NCI-H1694 (cell line): ENCODE measurements at places on chromosomes 6 and 20.

- DNase-seq: no peak
Observed at GRCh38 chr6:85747666-85748065, 105.0 kb upstream of the SYNCRIP start.

GRCh38 chr20:39103732-39104131, 141.6 kb downstream of the DHX35 start:
- DNase-seq: no peak

- DNase-seq: no peak
Observed at GRCh38 chr20:56423211-56423610, 11.2 kb downstream of the CASS4 start.

DNA sequence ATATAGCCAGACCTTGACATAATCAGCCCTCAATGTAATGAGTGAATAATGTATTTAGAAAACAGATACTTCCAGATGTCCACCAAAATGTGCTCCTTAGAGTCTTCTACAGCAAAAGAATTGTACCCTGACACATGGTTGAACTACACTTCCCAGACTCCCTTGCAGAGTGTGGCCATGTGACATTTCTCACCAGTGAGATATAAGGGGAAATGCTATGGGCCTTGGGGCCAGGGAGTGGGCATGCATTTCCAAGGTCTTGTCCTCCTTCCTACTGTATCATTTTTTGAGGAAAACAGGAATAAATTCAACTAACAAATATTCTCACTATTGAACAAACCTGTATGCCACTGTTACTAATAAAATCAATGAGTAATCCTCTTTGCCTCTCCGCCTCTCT, 211.4 kb upstream of the SMLR1 start:
- no peak for DNase-seq

DNA sequence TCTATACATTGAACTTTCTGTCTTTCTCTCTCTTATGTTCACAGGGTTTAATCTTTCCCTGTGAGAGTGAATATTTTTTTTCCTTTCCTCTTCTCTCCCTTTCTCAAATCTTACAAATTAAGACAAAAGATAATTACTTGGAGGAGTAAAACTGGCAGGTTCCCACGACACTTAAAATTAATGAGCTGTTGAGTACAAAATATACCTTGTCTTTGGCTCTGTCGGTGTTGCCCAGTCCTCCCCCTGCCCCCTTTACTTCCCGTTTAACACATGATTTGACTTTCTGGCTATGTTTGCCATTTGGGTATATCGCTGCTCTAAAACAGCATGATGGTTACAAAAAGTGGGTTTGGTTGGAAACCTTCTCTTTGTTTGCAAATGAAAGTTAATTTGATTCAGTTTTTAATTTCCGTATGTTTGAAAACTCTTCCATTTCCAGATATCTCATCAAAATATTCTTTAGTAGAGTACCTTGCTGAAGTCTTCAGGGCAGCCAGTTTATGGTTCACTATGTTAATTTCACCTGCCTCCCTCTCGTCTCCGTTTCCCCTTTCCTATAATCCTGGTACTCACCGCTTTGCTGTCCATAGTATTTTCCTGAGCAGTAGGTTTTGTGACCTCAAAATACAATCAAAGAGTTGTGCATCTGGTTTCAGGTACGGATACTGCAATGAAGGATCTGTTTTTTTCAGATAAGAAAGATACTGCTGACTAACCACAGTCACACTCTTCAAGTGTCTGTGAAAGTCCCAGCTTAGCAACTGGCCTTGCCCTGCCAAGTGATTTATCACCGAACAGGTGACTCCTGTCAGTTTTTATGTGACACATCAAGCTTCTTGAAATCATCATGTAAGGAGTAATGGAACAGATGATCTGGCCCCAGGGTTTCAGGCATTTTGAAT, 181.2 kb downstream of the DTNBP1 start:
- no peak for DNase-seq

DNA sequence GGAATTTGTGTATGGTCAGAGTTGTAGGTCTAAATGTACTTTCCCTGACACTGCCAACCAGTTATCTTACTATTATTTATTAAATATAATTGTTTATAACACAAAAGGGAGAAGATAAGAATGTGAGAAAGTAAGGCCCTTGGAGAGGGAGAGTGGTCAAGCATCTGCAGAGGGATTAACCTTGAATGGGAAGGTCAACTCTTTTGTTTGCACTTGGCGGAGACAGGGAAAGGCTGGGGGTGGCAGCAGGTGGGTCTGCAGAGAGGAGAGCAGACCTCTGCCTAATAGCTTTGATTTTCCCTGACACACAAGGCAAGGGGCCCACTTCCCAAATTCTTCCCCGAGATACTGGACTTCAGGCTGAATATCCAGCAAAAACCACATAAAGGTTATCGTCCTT, 4.2 kb downstream of the LRP11 start:
- no peak for DNase-seq
